ENCODE measurements at places on chromosomes 16 and 17.

- no peak for DNase-seq
Measured at GRCh38 chr16:29698484-29699323, 19.7 kb downstream of the QPRT start.

- DNase-seq: no peak
Measured at GRCh38 chr17:21019976-21020586, 22.7 kb downstream of the USP22 start.

DNA sequence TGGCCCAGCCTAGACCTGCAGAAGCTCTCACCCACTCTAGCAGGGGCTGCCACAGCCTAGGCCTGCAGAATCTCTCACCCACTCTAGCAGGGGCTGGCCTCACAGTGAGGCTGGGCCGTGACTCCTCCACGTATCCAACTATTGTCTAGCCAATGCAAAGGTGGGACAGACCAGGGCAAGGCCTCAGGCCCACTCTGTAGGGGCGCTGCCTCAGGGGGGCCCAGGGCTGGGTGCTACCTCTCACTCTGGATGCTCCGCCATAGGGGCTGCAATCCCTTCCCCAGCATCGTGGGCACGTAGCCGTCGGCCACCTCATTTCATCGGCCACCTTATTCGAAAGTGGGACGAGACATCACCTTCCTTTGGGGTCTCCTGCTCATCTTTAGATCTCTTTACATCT, 51.7 kb downstream of the RPH3AL start:
- no peak for DNase-seq

DNA sequence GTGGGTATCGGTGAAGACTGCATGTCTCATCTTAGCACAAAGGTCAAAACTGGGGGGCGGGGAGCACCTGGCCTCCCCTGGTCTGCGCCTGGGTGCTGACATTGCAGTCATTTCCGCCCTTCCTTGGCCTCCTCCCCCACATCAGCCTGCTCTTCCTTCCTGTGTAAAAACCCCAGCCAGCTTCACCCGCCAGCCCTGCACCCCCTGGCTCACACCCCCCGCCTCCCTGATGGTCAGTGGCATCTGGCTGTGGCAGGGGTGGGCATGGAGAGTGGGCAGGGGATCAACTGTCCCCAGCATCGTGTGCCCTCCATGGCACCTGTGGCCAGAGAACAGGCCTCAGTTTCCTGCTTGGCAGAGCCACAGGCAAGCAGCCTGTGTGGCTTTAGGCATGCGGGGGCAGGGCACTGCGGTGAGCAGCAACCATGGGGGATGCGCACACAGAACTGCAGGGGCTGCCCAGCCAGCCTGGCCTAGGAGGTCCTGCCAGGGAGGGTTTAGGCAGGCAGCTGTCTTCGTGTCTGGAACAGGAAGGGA, 26.5 kb upstream of the LASP1NB start:
- DNase-seq: peak; percentile 40
